ENCODE measurements at places on chromosomes 4 and X. TPM values are rescaled to one million over a fixed set of nuclear protein-coding genes. Genes with fewer than 3 reads are reported as not detected.

The RIPPLY1 gene
- not detected for total RNA-seq

The TENM3 gene
- not detected for total RNA-seq

The VCX gene
- total RNA-seq = not detected

The PCDH10 gene
- not detected for total RNA-seq

The NRK gene
- not detected for total RNA-seq

The VSIG4 gene
- total RNA-seq = not detected

The RBM46 gene
- total RNA-seq = not detected
